ENCODE measurements at places on chromosomes 1 and 21. TPM values are rescaled to one million over a fixed set of nuclear protein-coding genes. Genes with fewer than 3 reads are reported as not detected.

The NEK2 gene
- total RNA-seq, result 17.7 TPM

GRCh38 chr1:230743899-230744298 lies 3.3 kb upstream of the CAPN9 start:
- DNase-seq, result no peak

The LRRC40 gene
- 6.1 TPM for total RNA-seq

DNA sequence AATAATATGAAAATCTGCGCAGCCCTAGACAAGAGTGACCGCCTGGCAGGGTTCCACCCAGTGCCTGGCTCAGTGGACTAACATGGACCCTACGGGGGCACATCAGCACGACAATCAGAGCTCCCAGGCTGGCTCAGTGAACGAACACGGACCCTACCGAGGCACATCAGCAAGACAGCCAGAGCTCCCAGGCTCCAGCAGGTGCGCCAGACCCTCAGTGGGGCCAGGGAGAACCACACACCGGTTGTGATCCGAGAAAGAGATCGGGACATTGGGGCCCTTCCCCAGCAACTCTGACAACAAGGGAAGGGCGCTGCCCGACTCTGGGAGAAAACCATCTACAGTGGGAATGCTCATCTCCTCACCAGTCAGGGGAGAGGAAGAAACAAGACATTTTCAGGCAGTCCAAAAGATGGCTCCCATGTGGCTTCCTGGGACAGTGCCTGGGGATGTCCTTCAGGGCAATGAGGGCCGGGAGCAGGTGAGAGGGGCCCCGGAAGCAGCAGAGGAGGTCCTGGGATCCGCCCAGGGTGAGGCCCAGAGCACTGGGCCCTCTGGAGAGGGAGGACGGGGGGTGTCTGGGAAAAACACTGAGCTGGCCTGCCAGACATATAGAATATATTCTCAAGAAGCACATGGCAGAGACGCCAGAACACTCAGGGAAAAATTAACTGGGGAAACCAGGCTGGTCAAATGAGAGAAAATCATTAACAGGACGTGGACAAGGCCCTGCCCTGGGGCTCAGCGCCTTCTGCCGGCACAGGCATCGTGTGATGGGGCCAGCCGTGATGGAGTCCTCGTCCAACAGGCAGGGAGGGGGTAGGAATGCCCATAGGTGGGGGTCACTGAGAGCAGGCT lies 4.8 kb downstream of the ARHGEF16 start:
- DNase-seq, result no peak

DNA sequence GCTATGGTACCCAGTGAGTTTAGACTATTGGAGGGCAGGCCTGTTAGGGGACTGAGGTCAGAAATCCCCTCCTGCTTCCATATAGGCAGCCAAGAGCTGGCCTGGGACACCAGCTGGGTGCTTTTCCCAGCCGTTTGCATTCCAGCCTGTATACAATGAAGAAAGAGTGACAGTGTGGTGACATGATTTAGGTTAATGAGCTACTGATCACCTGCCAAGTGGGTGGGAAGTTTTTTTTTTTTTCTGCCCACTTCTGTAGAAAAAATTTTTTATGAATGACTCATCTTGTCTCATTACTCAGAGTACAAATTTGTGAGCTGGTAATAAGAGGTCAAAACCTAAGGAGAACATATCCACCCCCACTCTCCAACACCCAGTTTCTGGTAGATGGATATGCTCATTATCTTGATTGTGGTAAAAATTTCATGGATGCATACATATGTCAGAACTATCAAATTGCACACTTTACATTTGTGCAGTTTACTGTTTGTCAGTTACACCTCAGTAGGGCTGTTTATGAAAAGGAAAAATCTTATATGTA lies 16.4 kb upstream of the CGN start:
- no peak for DNase-seq

The MMP23B gene
- 30.3 TPM for total RNA-seq

All from uterus (tissue), 4 donors.